Kidney (tissue), 22 donors: ENCODE measurements at places on chromosomes 4 and X. TPM values are rescaled to one million over a fixed set of nuclear protein-coding genes. Genes with fewer than 3 reads are reported as not detected.

Gene UGT2B11
- not detected for total RNA-seq

Gene TMPRSS11F
- not detected for total RNA-seq

DNA sequence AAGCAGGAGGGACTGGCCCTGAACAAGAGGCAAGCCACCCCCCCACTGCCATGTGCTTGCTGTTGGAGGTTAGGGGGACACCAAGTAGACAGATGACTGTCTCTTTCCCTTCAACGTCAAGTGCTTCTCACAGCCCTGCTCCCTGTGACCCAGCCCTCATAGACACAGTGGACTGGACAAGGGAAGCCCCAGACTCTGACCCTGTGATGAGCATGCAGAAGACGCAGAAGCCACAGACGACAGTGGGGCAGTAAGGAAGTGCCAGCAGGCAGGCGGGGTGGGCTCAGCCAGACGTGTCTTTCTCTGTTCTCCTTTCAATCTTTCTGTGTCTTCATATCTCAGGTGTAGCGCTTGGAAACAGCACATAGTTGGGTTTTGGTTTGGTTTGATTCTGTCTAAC, 2.4 kb upstream of the L1CAM start:
- no peak for DNase-seq

Gene MUC7
- not detected for total RNA-seq

Gene STK32B
- total RNA-seq: 18.2 TPM

DNA sequence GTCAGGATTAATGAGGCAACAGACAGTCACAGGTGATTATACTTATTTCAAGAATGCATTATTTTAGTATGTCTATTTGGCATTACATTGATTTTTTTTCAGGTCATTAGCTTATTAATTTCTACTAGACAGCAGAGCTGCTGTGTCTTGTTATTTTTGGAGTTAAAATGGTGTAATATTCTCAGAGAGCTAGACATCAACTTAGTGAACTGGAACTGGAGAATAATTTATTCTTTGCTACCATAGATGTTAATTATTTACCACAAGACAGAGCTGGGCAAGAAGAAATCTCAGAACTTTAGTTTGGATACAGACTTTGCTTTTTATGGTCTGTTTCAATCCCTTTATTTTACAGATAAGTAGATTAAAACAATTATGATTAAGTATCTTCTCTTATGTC, 10.2 kb upstream of the HPGD start:
- DNase-seq: no peak

DNA sequence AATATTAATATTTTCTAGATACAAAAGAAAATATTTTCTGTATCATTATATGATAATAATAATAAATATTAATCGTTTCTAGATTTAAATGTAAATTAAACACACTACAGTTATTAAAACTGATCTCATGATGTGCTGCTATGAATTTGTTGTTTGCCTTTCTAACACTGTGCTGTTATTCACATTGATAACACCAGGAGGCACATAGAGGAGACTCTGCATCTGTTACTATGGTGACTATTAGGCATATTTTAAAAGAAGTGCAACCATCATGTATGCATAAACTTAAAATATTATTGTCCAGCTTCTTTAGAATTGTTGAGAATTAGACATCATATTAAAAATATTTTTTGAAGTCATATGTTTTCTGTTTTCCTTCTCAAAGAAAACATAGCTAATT, 11.8 kb upstream of the PDGFC start:
- DNase-seq: no peak

GRCh38 chr4:156858071-156858470, 113.5 kb downstream of the PDGFC start:
- no peak for DNase-seq

Gene DIPK2B
- 25.2 TPM for total RNA-seq

Gene TLR1
- total RNA-seq: 18.0 TPM
